Activated naive CD8-positive, alpha-beta T cell treated with anti-CD3 and anti-CD28 coated beads, Interleukin-2, amount 10 ng/mL, durations not matched to agents 7 days and 5 days (primary cell): ENCODE measurements at places on chromosomes 7 and 10. TPM values are rescaled to one million over a fixed set of nuclear protein-coding genes. Genes with fewer than 3 reads are reported as not detected.

DNA sequence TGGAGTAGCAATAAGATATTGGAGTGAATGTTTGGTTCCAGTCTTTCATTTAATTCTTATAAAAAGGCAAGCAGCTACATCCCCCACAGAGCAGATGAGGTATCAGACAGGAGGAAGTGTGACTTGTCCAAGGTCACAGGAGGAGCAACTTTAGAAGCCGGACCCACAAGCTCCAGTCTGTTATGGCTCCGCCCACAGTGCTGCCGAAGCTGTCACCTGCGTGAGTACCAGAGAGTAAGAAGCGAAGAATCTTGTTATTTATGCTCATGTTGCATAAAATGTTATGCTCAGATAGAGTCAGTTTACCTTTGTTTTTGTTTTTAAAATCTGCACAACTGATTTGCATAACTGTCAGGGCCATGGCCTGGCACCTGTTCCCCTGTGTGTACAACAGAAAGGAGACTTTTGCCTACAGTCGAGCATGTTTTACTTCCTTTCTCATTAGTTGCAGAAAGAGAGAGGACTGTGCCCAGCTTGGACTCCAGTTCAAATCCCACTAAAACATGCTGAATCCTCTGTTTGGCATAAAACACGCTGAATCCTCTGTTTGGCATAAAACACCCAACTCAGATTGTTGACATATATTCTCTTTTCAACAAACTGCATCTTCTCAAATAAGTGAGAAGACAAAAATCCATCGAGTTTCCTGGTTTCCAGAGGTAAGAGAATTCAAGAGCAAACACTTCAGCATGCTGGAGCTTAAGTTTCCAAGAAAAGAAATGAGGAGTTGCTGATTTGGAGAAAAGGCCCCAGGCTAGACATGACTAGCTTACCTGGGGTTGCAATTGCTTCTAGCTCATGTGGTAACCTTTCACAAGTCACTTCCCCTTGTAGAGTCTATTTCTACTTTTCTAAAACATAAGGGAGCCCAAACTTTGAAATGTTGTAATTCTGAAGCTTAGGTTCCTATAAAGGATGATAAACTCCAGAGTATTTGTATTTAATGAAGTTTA, 409.8 kb upstream of the ZMIZ1 start:
- no peak overlapping the region for H3K27ac ChIP-seq
- H3K36me3 ChIP-seq = no peaks in the 10 kb centered on the region
- H3K27me3 ChIP-seq = peaks cover 24% of the 10 kb centered on the region
- DNase-seq = no peak

DNA sequence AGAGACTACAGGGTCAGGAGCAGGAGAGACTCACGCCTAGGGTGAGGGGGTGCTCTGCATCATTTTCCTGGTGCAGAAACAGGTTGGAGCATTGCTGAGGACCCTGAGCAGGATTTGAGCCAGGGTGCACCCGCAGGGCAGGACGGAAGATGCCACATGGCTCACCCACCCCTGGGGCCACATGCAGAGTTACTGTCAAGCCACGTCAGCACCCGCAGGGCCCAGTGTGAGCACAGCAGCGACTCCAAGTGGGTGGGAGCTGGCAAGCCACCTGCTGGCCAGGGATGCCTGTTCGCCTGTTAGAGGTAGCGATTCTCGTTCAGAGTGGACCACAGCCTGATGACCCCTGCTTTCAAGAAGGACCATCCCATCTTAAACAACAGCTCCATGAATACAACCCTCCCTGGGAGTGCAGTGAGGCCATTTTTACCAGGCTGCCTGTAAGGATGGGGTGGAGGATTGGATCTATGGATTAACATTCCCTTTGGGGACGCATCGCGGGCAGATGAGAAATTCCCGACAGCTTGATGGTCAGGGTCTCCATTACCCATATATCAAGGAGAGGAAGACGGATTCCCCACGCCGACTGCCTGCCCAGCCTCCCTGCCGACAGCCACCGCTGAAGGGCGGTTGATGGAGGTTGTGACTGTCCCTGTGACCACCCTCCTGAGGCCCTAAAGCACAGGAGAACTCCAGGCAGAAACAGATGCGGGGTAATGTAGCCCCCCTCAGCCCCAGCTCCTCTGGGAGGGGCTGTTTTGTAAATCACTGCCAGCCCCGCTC, 101.1 kb upstream of the RET start:
- no peak overlapping the region for H3K4me3 ChIP-seq

DNA sequence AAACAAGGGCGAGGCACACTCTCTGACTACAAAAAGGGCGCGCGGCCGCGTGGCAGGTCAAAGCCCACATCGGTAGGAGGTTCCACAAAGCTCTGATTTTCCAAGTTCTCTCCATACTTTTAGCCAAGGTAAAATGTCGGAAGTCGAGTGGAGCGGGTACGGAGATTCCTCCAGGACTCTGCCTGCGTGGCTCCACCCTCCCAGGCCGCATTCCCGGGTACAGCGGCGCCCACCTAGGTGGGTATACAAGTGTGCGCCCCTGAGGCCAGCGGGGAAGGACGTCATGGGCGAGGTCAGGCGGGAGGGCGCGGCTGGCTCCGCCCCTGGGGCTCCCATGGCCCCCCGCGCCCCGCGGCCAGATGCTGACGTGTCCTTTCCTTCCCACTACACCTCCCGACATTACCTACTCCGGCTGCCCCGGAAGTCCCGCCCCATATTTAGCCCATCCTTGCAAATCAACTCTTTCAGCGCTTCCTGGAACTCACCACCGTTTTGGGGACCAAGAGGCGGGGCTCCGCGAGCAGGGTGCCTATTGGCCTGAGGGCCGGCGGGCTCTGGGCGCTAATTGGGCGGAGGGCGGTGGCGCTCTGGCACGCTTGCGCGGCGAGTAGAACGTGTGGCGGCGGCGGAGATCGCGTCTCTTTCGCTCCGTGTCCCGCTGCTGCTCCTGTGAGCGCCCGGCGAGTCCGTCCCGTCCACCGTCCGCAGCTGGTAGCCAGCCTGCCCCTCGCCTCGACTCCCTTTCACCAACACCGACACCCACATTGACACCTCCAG, at the start of gene SND1:
Gene SND1, plus strand, starts transcription at position 639 of the 777 bp plus-strand sequence. CDS start 180 bp downstream, outside the sequence.
- peaks cover 33% of the 10 kb centered on the region for H3K4me1 ChIP-seq
- H3K27ac ChIP-seq = peak within 1 kb of the TSS; percentile 97
- peak within 1 kb of the TSS; percentile 98 for H3K4me3 ChIP-seq

The GATAD1 gene
- total RNA-seq = 24.9 TPM

The MGAM2 gene
- total RNA-seq = not detected
